ENCODE measurements at places on chromosomes 12 and 14. TPM values are rescaled to one million over a fixed set of nuclear protein-coding genes. Genes with fewer than 3 reads are reported as not detected.

The ADGRD1 gene
- total RNA-seq = not detected

The SOCS4 gene
- 21.9 TPM for total RNA-seq

The REM2 gene
- total RNA-seq = 0.18 TPM

The SLC25A21 gene
- total RNA-seq = 0.87 TPM

The B4GALNT3 gene
- total RNA-seq = 3.7 TPM

The PDE3A gene
- total RNA-seq = 2.0 TPM

The KRT78 gene
- total RNA-seq = 0.15 TPM
